ENCODE measurements at places on chromosomes 12 and 14. TPM values are rescaled to one million over a fixed set of nuclear protein-coding genes. Genes with fewer than 3 reads are reported as not detected.

DNA sequence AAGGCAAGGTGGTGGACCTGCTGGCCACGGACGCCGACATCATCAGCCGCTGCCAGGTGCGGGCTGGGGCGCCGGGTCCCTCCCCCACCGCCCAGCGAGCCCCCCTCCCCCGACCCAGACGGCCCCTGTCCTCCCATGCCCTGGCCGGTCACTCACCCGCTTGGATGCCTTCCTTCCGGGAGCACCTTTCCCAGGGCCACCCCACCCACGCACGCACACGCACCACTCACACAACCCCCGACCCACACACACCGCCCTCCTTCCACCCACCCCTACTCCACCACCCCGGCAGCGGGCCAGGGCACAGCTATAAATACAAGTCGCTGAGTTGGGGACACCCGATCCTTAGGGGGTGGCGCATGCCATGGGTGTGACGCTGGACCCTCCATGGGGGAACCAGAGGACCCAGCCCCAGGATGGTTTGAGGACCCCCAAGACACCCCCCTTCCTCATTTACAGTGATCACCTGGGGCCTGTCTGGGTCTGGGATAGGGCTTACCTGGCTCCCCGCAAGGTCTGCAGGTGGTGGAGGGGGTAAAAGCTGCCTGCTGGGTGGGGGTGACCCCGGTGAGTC lies 465 bp downstream of the ADSS1 start:
- DNase-seq = no peak

DNA sequence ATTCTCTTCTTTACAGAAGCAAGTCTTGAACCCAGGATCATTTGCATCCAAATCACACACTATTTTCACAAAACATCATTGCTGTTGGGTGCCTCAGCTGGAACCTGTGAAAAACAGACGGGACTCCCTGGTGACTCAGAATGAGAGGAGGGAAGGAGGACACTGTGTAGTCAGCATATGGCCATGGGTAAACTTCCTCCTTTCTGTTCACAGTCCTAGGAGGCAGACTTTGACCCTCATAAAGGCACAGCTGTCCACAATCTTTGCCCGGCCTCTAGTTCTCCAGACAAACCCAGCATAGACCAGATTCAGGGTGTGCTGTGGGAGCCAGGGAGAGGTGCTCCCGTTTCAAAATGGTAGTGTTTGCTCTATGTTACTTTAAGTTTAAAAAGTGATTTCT lies 62.0 kb downstream of the DYRK2 start:
- peak; percentile 83 for DNase-seq

DNA sequence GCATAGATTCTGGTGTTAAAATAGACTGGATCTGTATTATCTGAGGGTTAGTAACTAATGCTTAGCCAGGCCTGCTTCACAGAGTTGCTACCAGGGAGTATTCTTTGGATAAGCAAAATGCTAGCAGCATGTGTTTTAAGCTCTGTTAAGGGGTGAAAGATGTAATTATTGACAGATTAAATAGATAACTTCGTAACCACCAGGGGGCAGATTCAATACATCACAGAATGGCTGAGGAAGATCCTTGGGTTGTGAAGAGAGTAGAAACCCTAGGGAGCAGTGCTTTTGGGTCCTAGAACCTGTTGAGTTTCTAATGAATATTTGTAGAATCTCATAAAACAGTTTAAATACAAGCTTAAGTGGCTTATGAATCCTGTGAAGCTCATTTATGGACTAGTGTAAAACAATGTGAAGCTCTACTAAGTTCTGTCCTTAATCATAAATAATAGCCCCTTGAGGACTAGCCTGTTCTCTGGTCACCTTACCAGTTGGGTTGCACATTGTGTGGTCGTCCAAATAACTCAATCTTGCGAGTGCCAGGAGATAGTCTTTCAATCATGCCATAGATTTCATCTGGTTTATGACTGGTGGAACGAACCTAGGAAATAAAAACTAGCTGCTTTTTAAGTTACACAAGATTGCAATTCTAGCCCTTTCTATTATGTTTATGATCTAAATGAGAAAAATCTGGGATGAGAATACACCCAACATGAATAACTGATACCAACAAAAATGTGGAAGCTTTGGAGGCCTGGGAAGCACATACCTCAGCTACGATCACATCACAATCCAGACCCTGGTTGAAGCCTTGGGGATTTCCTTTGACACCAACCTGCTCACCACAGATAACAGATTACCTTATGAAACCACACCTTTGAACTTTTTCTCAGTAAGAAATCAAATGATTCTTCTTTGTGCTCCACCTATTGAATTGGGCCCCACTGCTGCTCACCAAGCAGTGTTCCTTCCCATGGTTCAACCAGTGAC lies 12.3 kb downstream of the METTL3 start:
- DNase-seq = peak; percentile 65

DNA sequence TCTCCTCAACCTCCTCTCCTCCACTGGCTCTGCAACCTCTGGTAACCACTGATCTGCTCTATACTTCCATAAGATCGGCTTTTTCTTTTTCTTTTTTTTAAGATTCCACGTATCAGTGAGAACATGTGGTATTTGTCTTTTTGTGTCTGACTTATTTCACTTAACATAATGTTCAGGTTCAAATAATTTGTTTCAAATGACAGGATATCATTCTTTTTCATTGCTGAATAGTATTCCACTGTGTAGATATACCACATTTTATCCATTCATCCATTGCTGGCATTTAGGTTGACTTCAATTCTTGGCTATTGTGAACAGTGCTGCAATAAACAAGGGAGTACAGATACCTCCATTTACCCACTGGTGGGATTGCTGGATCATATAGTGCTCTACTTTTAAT lies 40.5 kb downstream of the NCKAP5L start:
- DNase-seq = no peak

DNA sequence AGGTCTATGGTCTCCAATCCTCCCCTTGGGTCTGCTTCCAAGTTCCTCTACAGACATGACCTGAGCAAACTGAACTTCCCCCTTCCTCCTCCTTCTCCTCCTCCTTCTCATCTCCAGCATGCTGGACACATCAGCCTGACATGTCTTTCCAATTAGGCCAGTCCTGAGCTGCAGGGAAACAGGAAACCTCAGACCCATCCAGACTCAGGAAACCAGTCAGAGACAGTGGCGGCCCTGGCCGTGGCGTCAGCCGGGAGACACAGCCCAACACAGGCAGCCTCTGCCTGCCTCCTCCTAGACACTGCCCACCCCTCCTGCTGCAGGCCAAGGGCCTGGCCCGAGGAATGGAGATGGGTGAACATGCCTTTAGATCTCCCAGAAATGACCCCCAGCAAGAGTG lies 468.8 kb downstream of the BCL11B start:
- no peak for DNase-seq

- no peak for DNase-seq
These were observed 1.2 kb downstream of the SOX5 start for GRCh38 chr12:23948291-23948690.

PDZRN4 gene
- total RNA-seq = not detected

SERPINA9 gene
- not detected for total RNA-seq
